ENCODE measurements at places on chromosomes 3 and 15.
A peak's percentile ranks its signal among the peaks of the same experiment; 100 is the strongest.

- no peak for DNase-seq
Measured at GRCh38 chr3:171417813-171418212, 42.4 kb downstream of the TNIK start.

GRCh38 chr3:190621927-190622326, 108.0 kb downstream of the IL1RAP start:
- DNase-seq = no peak

- DNase-seq = no peak
Measured at GRCh38 chr15:60626669-60627068, 147.7 kb upstream of the ICE2 start.

DNA sequence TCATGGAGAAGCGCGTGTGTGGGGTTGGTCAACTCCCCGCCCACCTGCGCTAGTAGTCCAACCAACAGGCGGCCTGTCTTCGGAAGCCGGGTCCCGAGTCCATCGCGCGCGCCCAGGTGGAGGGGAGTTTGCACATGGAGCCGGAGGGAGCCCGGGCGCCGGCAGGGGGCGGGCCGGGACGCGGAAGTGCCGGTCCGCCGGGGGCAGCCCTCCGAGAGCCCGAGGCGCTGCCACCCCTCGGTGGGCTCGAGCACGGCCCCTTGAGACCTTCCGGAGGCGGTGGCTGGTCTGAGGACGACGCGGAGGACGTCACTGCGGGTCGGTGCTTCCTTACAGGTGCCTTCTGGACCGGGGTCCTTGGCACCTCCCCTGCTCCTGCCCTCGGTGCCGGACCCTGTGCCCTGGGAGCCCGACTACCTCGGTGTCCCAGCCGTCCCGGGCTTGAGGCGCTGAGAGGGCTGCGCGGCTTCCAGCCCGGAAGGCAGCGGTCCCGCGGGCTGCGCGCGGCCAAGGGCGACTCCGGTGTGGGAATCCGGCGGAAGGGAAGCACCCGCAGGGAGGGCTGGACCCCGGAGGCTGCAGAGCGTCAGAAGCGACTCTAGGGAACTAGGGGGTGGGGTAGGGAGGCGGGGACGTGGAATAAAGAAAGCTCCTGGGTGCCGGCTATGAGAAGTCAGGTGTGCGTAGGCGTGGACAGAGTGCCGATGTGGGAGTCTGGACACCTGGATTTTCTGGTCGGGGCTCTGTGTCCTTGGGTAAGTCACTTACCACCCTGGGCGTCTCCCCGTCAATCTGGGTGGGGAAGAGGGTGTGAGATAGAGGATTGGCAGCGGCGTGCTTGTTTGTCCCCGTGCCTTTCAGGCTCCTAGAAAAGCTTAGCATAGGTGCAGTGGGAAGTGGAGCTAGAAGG, 212.3 kb downstream of the FGF12 start:
- DNase-seq = no peak

- no peak for DNase-seq
Measured at GRCh38 chr3:127848131-127849129, 26.1 kb upstream of the MGLL start.

DNA sequence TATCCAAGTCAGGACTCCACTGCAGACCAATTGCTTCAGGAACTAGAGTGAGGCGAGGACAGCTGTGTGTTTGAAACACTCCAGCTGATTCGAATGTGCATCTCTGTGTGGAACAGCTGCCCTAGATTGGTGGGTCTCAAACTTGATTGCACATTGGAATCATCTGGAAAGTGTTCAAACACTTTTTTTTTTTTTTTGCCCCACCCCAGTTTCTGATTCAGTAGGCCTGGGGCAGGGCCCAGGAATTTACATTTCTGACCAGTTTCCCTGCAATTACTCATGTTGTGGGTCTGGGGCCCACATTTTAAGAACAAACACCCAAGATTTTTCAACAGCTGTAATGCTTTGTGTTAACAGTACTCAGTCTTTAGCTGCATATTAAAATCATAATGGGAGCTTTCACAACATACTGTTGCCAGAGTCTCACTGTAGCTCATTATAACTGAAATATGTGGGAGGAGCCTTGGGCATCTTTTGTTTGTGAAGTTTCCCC, 156.6 kb downstream of the NR1D2 start:
- DNase-seq = no peak

- DNase-seq = no peak
Measured at GRCh38 chr3:72383883-72384282, 464.4 kb downstream of the SHQ1 start.

DNA sequence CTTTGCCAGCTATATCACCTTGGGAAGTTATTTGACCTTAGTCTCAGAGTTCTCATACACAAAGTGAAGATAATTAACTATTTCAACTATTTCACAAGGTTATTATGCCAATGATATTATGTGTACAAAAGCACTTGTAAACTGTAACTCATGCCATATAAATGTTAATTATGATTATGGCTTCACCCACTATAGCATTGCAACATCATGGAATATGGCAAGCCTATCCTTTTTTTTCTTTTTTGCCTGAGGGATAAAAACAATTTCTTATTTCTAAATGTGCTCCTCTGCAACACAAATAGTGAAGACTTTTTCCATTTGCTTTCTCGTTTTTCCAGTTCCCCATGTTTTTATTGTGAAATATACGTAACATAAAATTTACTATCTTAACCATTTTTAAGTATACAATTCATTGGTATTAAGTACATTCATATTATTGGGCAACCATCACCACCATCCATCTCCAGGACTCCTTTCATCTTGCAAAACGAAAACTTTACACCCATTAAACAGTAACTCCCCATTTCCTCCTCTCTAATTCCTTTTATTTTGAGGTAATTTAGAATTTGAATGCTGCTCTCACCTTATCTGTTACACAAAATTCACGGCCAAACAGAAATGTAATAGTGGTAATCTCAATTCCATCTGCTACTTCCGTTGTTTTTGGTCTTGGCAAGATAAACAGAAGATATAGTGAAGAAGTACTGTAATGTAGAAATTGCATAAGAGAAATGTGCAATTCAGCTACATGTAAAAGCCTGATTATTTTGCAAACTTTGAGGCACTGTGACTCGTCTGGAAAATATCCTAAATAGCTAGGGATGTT, 46.3 kb downstream of the NANOGP8 start:
- DNase-seq = no peak

DNA sequence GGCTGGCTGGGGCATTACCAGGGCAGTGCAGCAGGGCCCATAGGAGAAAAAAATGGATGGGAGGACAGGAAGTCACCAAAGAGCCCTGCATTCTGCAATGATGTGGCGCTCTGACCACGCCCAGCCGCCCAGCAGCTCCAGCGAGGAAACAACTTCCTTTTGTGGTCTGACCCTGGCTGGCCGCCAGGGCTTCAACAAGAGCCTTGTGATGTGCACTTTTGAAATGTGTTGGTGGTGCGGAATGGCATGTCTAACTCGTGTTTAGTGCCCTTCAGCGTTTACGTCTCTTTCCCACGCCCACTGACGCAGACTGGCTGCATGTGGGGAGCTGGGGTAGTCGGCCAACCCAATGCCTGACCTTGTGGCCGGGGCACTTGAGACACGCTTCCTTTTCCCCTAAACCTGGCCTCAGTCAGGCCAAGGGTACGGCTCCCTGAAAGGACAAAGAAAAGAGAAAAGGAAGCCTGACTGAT, 81.9 kb upstream of the CTNNB1 start:
- DNase-seq = peak; percentile 62

Data from T-helper 9 cell (primary cell).